Activated T-cell treated with anti-CD3 and anti-CD28 coated beads, Interleukin-2, amount 50 U/mL, for 48 hours (primary cell): ENCODE measurements at places on chromosomes 16 and 17.

DNA sequence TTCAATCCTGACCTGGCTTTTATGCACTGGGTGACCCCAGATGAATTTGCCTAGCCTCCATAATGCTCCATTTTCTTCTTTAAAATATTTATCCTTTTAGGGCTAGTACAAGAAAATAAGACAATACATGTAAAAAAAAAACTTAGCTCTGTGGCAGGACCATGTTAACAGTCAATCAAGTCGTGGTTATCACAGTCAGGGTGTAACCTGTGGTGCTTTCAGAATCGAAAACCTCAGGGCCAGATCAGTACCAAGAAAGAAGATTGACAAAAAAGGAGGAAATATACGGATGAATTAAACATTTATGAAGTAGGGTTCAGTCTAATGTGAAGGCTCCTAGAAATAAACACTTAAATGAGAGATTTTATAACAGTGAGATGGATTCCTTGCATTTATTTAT, 347.2 kb upstream of the MAF start:
- DNase-seq: no peak

DNA sequence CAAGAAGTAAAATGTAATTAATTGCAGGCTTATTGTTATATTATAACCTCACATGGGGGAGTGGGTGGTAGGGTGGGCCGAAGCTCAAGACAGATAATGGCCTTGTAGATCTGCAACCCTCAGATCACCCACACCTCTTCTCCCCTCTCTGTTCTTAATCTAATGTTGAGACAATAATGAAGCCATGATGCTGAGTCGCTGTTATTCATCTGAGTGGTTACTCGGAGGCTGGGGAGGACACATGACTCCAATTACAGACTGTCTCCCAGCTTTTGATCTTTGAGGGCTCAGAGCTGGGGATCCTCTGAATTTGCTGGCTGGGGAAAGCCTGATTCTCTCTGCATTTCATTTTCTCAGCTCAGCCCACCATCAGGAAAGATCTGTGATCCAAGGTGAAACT, 275.3 kb downstream of the SHISA9 start:
- no peak for DNase-seq

DNA sequence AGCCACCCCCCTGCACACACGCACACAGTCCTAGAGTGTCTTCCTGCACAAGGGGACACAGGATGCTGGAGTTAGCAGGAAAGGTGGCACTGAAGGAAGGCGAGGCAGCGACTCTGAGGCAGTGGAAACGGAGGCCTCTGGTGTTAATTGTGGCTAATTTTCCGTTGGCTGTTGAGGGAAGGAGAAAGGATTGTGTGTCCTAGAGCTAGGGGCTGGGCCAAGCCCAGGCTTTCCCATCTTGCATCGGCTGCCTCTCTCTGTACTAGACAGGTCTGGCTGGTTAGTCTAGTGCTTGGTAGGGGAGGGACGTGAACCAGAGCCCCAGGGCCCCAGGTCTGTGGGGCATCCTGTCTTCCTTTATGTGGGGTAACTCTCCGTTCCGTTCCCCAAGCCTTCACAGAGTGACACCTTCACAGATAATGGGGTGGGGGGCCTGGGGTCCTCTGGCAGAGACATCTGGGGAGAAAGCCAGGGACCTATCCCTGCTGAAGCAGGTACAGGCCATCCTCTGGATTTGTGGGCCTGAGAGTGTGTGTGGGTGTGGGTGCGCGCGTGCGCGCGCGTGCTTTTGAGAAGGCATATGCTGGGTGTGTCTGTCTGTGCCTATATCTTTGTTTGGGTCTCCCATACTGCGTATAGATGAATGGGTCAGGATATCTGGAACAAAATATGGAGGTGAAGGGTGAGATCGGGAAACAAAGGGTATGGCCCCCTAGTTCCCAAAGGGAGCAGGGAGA, at the start of gene CHD3:
TSS of gene CHD3 (plus strand) at position 606 of the 737 bp plus-strand sequence. CDS start 212 bp downstream, outside the sequence.
- peak; percentile 80 for DNase-seq

DNA sequence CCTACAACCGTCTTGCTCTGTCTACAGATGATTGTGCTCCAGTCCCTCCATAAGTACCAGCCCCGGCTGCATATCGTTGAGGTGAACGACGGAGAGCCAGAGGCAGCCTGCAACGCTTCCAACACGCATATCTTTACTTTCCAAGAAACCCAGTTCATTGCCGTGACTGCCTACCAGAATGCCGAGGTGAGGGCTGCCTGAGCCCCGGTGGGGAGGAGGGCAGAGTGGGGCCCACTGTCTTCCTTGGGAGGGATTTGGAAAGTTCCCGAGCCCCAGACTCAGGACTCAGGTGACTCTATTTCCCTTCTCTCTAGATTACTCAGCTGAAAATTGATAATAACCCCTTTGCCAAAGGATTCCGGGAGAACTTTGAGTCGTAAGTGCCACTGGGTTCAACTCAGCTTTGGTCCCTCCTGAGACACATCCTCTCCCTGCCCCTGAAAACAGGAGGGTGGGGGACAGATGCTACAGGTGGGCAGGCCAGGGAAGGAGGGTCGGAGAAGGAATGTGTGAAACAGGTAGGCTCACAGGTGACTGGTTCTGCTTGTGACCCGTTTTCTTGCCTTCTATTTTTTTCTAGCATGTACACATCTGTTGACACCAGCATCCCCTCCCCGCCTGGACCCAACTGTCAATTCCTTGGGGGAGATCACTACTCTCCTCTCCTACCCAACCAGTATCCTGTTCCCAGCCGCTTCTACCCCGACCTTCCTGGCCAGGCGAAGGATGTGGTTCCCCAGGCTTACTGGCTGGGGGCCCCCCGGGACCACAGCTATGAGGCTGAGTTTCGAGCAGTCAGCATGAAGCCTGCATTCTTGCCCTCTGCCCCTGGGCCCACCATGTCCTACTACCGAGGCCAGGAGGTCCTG, 11.4 kb downstream of the TBX21 start:
- no peak for DNase-seq

DNA sequence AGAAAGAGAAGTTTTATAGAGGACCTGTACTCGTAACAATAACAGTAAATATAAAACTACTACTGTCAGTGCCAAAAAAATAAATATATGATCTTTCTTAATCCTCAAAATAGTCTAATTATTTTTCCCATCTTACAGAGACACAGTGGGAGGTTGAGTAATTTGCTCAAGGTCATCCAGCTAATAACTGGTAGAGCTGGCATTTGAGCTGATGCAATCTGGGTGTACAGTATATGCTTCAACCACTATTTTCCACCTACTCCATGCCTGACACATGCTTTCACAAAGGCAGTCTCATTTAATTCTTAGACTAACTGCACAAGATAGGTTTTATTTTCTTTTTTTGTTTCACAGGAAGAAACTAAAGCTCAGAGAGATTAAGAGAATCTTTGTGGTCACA, 33.6 kb downstream of the PIGL start:
- no peak for DNase-seq

- no peak for DNase-seq
Measured at GRCh38 chr16:18839555-18839954, 38.2 kb upstream of the ARL6IP1 start.

- DNase-seq: no peak
Measured at GRCh38 chr16:35398180-35398579, 1938.8 kb downstream of the TP53TG3F start.

DNA sequence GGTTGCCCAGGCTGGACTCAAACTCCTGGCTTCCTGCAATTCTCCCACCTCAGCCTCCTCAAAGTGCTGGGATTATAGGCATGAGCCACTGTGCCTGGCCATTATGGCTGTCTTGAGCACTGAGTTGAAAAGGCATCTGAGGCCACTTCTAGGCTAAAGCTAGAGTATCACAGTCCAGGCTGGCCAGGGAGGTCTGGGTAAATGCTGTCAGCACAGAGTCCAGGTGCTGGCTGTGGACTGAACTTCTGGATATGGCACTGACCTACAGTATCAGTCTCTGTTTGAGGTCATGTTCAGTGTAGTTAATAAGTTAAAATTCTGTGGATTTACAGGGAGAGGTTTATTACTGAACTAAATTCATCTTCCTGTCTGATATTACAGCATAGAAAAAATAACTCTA, 222.5 kb upstream of the TOM1L1 start:
- no peak for DNase-seq

DNA sequence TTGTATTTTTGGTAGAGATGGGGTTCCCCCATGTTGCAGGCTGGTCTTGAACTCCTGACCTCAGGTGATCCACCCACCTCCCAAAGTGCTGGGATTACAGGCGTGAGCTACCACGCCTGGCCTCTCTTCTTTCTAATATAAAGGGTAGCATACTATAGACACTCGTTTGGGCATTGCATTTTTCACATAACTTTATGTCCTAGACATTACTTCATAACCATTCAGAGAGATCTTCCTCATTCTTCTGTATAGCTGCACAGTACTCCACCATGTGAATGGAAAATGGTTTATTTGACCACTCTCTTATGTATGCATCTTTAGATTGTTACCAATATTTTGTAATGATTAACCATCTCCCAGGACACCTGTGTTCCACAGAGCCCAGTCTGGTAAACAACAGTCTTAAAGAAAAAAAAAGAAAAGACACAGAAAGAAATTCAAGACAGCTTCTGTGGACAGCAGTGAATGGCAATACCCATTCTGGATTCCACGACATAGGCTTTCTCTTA, 42.1 kb downstream of the TK2 start:
- DNase-seq: no peak

GRCh38 chr16:48247311-48247710, at the start of gene ABCC11:
Gene ABCC11, minus strand, starts transcription at chr16:48247539. Its CDS starts 15,618 bp downstream, at chr16:48231921.
- no peak for DNase-seq

DNA sequence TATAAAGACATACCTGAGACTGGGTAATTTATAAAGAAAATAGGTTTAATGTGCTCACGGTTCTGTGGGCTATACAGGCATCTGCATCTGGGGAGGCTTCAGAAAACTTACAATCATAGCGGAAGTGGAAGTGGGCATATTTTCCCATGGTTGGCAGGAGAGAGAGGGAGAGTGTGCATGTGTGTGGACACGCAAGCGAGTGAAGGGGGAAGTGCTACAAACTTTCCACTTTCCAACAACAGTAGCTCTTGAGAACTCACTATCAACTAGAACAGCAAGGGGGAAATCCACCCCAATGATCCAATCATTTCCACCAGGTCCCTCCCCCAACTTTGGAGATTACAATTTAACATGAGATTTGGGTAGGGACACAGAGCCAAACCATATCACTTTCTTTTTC, 11.1 kb downstream of the TAOK1 start:
- no peak for DNase-seq

- no peak for DNase-seq
Measured at GRCh38 chr17:57868007-57868909, 18.4 kb upstream of the MRPS23 start.

GRCh38 chr17:53168413-53168812, 654.3 kb upstream of the KIF2B start:
- no peak for DNase-seq

DNA sequence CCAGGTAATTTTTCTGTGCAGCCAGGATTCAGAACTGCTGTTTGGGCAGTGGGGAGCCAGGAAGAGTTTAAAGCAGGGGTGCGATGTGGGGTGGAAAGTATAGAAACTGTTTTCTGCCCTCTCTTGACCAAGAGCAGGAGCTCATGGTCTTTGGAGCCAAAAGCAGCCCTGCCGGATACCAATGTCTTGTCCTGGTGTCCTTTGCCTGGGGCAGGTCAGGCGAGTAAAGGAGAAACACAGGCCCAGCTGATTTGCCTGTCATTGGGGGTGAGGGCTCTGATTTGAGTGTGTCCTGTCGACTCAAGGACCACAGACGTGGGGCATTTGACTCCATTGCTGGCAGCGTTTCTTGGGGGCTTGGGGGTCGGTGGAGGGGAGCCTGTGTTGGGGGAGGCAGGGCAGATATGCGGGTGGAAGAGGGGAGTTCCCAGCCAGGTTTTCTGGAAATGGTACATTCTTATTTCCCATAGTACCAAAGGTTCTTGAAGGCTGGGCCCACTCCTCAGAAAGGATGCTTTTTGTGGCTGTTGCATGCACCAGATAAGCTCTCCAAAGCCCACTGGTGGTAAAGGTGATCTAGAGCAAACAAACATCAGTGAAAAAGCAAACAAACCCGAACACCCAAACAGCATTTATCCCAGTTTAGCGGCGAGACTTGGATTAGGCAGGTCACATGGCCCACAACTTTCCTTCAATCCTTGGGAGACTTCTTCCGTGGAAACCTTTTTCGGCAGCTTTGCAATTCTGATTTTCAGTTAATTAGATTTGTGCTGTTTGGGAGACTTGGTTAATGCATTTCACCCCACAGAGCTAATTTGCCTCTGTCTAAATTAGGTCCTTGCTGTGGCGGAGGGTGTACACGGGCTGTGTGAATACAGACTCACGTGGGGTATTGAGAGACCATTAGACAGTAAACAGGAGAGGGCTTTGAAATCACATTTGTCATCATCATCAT, 59.0 kb downstream of the MSI2 start:
- no peak for DNase-seq

- DNase-seq: no peak
Measured at GRCh38 chr17:47686664-47687327, 7.2 kb upstream of the TBKBP1 start.

DNA sequence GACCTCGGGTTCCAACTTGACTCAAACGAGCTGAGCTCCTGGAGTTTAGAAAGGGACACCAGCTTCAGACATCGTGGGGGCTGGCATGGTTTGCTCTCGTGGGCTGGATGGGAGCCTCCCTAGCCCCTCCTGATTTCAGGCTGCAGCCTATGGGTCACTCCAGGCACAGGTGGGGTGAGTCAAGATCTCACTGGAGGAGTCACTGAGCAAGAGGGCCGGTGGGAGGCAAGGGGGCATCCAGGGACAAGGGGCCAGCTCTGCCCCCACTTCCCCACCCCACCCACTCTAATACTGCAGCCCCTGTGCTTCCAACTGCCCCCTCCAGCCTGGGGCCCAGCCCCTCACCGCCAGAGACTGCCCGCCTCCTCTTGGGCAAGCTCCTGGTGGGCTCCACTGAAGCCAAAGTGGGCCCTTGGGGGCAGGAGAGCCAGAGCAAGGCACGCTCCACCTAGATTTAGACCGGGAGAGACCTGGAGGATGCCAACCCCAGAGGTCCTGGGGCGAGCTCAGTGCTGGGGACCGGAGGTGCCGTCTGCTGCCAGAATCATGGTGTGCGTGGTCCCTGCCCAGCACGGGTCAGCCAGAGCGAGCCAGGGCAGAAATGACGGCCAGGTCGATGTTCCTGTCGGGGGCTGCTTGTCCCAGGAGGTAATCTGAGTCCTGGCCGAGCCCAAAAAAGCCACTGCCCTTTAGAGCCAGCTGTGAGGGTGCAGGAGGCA, 6.4 kb downstream of the SLC16A3 start:
- DNase-seq: no peak

- DNase-seq: no peak
Measured at GRCh38 chr17:42889809-42890208, 10.8 kb upstream of the G6PC1 start.

DNA sequence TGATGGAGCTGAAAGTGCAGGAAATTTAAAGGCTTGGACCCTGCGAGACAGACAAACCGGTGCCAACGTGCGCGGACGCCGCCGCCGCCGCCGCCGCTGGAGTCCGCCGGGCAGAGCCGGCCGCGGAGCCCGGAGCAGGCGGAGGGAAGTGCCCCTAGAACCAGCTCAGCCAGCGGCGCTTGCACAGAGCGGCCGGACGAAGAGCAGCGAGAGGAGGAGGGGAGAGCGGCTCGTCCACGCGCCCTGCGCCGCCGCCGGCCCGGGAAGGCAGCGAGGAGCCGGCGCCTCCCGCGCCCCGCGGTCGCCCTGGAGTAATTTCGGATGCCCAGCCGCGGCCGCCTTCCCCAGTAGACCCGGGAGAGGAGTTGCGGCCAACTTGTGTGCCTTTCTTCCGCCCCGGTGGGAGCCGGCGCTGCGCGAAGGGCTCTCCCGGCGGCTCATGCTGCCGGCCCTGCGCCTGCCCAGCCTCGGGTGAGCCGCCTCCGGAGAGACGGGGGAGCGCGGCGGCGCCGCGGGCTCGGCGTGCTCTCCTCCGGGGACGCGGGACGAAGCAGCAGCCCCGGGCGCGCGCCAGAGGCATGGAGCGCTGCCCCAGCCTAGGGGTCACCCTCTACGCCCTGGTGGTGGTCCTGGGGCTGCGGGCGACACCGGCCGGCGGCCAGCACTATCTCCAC, at the start of gene NOG:
TSS of gene NOG (plus strand) at position 54 of the 674 bp plus-strand sequence. CDS start at position 579, 525 bp downstream.
- peak; percentile 62 for DNase-seq

GRCh38 chr16:58393138-58393504, 850 bp downstream of the GINS3 start:
- no peak for DNase-seq
